ENCODE measurements at places on chromosomes 3 and 15.

DNA sequence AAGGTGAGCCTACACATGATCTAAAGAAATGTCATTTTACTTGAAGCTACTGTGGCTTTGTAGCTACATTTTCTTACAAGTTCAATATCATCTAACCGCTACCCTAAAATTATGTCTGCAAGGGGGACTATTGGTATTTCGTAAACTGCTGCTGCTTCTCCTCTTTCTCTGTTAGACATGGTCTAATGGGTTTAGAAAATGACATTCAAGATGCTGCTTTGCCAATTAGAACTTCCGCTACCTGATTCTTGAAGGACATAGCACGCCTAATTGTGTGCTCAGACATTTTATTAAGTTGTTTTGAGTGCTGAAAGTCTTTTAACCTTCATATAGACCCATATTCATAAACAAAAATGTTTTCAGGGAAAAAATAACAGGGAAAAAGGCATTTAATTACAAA is 283.7 kb upstream of the ICE2 start:
- DNase-seq: no peak

GRCh38 chr3:139676632-139677387 is 962 bp downstream of the NMNAT3 start:
- no peak for DNase-seq

DNA sequence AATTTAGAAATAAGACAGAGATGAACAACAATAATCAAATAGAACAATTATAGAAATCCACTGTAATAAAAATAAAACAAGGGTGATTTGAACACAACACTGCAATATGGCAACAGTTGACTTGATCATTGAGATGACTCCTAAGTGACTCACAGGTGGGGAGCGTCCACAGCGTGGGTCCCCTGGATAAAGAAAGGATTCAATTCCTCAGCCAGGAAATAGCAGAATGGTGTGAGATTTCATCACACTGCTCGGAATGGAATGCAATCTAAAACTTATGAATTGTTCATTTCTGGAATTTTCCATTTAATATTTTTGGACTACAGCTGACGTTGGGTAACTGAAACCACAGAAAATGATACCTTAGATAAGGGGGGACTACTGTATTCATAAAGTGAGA is 82.0 kb downstream of the CNTN3 start:
- no peak for DNase-seq

GRCh38 chr3:139234491-139234890 is 109.3 kb upstream of the MRPS22 start:
- DNase-seq: no peak

- no peak for DNase-seq
These were observed 11.8 kb downstream of the DPH3 start for GRCh38 chr3:16252988-16253387.

DNA sequence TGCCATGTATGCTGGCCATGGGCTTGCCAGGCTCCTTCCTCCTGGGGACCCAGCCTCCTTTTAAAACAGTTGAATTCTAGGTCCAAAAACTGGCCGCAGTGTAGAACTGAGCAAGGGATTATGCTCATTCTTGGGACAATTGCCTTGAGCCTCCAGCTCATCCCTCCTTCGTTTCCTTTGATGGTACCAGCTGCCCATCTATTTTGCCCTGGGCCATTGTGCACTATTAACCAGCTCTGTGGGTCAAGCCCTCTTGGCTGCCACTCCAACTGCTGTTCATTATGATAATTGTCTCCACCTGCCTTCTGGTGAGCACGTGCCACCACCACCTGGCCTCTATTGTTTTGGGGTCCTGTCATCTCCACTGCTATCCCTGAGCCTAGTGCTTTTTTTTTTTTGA is 75.8 kb upstream of the SYN2 start:
- DNase-seq: no peak

DNA sequence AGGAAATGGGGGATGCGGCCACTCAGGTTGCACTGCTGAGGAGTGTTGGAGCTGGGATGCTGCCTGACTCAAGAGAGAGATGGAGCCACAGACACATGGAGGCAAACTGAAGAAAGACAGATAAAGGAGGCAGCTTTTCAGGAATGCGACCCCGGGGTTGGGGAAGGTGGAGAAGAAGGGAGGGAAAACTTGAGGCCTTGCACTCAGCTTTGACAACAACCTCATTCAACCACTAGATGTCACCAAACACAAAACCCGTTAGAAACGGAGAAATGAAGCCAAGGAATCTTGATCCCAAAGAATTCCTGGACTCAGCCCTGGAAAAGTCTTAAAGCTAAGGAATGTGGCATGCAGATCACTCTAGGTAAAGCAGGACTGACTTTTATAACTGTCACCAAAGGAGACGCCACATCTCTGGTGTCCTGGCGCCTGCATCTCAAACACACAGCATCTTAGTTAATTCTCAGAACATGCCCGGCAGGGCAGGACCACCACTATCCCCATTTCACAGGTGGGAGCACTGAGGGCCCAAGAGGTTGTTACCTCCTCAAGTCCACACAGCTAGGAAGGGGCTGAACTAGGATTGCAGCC is 59.6 kb upstream of the LMCD1 start:
- DNase-seq: peak; percentile 77

DNA sequence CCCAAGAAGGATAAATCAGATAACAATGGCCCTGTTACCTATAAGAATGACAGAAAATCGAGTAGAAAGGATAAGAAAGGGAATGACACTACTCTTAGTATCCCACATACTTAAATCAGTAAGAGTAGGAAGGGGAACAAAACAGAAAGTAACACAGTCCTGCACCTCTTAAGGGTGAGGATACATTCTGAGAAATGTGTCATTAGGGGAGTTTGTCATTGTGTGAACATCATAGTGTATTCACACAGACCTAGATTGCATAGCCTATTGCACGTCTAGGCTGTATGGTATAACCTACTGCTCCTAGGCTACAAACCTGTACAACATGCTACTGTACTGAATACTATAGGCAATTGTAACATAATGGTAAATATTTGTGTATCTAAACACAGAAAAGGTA is 142.6 kb downstream of the PLCH1 start:
- no peak for DNase-seq

GRCh38 chr3:193829781-193830180 is 236.8 kb downstream of the OPA1 start:
- DNase-seq: no peak

DNA sequence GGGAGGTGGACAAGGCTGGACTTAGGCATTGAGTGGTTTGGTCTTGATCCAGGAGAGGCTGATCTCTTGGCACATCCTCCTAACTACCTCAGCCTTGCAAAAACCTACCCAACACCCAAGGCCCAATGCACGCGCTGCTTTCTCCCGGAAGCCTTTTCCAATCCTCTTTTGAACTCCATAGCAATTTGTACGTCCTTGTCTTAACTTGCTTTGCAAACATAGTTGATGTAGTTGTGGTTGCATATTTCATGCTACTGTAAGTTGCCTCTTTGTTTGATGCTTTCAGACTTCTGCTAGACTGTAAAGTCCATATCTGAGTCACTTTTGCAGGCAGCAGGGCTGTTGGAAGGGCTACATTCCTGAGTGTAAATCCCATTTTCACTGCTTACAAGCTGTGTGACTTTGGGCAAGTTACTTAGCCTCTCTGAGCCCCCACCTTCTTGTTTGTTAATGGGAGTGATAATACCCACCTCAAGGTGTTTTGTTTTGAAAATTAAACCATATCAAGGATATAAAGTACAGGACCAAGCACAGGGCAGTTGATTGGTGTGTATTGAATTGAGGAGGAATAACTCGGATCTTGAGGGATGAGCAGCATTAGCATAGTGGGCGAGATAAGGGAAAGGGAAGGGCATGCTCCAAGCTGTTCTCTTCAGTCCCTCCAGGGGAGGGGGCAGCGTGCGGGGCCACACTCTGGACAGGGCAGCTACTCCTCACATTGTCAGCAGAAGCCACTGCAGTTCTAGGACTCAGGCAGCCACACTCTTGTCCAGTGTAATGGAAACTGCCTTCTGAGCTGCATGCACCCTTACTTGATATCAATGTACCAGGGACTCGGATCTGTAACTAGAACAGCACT is 28.8 kb downstream of the SIAH2 start:
- no peak for DNase-seq

- DNase-seq: no peak
These were observed 180.5 kb upstream of the RASGRP1 start for GRCh38 chr15:38745126-38745525.

GRCh38 chr3:3675801-3676200 is 123.4 kb upstream of the LRRN1 start:
- no peak for DNase-seq

DNA sequence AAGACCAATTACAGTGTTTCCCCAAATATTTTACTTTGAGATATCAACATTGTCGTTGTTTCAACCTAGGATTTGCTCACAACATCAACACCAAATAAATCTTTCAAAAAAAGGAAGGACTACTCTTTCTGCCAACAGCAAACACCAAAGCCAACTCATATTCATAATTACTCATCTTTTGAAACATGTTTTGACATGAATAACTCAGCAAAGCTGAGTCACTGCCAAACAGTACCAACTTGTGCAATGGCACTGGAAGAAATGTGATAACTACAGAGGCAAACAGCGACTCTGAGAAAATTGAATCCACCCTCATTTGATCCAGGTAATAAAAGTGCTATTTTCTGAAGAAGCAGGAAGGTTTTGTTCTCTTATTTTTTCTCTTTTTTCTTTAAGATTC is 67.2 kb downstream of the PEX5L start:
- no peak for DNase-seq

DNA sequence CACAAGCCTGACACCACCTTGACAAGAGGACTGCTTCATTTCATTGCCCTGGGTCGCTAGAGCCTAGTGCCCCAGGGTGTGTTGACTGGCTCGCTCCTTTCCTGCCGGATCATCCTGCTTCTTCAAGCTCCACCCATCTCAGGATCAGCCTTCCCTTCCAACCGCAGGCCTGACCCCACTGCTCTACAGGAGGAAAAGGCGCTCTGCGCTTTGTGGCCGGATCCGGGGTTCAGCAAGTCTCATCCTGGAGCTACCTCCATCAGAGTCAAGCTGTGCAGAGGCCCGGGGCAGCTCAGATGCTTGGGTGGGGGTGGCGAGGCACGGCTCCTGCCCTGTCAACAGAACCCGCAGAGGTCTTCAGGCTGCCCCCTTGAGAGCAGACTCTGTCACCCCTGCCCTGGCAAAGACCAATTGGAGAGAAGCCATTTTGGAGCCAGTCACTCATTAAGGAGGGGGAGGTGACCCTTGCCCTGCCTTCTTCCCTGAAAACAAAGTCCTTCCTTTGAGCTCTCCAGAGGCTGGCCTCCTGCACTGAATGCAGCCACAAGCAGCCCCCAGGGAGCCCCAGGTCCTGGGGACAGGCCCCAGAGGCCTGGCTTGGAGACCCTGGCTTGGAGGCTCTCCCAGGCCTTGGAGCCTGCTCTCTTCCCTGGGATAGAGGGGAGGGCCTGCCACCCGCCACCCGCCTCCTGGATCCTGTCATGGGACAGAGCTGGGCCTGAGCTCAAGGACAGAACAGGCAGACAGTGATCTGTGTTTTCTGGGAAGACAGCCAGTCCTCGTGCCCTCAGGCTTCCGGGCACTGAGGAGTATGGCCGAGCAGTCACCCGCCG is 80.3 kb downstream of the CPN2 start:
- DNase-seq: no peak

DNA sequence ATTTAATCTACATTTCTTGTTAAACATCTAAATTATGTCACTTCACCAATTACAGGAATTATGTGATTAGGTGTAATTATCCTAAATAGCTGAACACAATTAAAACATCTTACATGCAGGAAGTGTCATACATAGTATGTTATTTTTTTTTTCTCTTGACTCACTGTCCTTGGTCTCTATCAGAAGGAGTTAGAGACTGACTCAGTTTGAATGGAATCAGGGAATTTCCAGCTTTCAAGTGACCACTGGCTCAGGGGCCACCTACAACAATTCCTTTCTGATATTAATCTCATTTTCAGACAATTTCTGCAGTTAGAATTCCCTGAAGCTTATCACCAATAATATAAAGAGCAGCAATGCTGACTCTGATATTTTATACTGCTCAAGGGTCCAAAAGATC is 400.7 kb downstream of the ROBO1 start:
- no peak for DNase-seq

DNA sequence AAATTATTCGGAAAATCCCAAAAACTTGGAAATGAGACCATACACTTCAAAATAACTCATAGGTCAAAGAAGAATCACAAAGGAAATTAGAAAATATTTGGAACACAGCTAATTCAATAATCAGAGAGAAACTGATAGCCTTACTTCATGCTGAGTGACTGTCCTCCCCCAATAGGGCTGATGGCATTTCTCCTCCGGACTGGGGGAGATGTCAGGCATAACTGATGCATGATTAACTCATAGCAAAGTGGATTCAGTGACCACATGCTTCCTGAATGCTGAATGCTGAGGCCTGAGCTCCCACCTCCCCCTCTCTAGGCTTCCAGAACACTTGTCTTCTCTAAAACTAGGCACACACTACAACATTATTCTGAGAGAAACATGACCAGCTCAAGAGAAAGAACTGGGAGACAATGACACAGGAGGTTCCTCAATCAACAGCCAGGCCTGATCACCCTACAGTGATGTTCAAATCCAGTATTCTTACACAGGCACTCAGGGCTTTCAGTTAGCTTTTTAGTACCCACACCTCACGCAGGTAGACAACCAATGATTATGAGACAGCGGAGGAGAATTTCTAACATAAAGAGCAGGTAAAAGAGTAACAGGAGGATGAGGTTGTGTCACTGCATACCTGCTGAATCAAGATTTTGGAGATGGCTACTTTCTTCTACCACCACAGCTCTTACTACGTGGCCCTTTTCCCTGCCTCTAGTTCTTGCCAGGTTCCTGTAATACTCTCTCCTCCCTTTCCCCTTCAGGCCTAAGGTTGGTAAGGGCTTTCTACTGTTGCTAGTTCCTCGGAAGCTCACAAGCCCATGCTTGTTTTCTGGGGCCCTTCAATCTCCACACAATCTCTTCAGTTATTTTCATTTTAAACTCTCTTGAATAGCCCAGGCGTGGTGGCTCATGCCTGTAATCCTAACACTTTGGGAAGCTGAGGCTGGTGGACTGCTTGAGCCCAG is 96.1 kb downstream of the FMN1 start:
- no peak for DNase-seq

- no peak for DNase-seq
These were observed 81.5 kb upstream of the KCNMB2 start for GRCh38 chr3:178454726-178455125.

GRCh38 chr15:67521783-67522568 is 1.0 kb downstream of the C15orf61 start:
- DNase-seq: no peak
